ENCODE measurements at places on chromosomes 4 and X.

- DNase-seq: no peak
Measured at GRCh38 chrX:130081421-130082045, 28.8 kb downstream of the ELF4 start.

DNA sequence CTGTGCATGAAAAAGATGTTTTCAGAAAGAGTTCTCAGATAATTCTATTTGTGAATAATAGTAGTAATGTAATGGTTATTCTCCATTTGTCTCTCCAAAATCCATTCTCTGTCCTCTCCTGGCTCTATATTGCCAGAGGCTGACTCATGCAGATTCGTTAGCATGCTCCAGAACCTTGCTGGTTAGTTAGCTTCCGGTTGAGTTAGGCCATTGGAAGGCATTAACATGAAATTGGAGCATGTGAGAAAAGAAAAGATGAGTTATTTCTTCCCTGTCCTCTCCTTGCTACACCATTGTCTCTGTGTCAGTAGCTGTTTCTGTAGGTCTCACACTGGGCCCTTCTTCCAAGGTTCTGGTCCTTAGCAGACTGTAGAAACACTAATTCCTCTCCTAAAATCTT, 23.5 kb upstream of the PRDM8 start:
- no peak for DNase-seq

DNA sequence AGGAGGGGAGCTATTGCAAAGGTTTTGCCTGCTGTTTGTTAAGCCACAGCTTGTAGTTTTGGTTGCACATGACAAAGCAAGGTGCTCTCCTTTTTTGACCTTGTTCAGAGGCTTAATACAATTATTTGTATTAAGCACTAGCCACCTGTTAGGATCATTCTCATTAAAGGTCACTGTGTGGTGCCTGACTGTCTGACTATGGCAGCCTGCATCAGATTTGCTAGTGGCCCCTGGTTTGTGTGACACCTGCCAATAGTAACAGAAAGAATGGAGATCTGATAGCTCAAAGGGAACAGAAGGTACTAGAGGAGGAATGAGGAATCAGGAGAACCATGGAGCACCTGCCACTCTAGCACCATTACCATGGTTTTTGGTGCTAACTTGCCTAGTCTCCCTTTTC, 102.5 kb downstream of the POLA1 start:
- DNase-seq: no peak

DNA sequence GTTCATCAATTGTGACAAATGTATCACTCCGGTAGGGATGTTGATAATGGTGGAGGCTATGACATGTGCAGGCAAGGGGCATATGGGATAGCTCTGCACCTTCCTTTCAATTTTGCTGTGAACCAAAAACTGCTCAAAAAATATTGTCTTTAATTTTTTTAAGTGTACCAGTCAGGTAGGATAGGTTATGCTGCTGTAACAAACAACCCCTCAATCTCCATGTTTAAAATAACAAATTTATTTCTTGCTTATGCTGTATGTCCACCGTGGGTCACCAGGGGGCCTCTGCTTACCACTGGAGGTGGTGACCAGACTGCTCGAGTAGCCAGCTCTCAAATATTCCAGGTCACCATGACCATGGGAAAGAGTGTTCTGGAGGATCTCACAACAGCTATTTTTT, 23.4 kb upstream of the MSX1 start:
- DNase-seq: no peak

DNA sequence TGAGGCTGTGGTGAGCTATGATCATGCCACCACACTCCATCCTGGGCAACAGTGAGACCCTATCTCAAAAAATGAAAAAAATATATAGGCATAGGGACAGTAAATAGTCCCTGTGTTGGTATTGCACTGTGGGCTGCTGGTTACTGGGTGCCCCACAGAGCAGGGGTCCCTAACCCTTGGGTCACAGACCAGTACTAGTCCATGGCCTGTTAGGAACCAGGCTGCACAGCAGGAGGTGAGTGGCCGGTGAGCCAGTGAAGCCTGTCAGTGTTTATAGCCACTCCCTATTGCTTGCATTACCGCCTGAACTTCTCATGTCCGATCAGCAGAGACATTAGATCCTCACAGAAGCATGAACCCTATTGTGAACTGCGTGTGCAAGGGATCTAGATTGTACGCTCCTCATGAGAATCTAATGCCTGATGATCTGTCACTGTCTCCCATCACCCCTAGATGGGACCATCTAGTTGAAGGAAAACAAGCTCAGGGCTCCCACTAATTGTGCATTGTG, 106.5 kb downstream of the TNIP2 start:
- no peak for DNase-seq

DNA sequence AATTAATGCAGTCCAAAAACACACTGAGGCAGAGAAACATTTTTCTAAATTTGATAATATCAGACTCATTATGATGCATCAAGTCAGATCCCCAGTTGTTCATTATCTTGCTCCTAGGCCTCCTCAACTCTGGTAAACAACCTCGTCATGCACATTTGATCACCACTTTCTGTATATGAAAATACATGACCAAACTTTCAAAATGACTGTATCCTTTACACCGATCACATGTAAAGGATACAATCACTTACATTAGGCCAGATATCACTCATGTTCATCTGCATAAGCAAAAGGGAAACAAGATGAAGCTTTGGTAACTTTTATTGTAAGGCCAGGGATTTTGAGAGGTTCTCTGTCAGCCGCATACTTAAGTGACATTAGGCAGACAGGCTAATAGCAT, 99.4 kb upstream of the IL1RAPL1 start:
- no peak for DNase-seq

All from mucosa of gallbladder (tissue), 1 donor.